ENCODE measurements at places on chromosomes 11 and 22.

- DNase-seq, result no peak
Measured at GRCh38 chr11:28877340-28877739, 769.2 kb downstream of the METTL15 start.

DNA sequence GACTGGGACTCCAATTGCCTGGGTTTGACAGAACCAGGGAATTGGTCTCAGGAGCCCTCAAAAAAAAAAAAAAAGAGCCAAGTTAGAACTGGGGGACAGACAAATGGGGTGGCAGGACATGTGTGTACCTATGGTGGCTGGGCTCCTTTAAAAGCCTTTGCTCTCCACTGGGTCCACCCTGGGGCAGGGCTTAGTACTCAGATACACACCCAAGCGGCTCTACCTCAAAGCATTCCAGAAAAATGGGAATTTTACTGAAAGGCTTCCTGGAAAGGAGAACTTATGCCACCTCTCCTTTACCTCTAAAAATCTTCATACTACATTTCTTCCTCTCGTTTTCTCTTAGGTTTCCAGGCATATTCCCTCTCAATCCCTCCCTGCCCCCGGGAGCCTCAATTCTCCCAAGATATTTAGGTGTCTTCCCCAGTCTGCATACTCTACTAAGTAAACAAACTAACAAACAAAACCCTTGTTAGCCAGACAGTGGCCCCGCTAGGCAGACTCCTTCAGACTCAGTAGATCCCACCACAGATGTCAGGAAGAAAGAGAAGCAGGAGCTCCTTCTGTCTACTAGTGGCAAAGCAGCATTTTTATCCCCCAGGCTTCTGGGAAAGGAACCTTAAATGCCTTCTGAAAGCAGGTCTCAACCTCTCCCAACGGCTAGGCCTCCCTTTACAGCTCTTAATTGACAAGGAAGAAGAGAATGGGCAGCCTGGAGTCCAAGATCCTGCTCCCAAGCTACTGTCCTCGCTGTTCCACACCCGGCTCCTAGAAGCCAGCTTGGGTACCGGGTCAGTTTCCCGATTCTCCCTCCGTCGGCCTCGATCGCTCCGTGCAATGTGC lies 653 bp downstream of the PCSK7 start:
- no peak for DNase-seq

- no peak for DNase-seq
Measured at GRCh38 chr11:47398551-47398950, 9.8 kb upstream of the SLC39A13 start.

DNA sequence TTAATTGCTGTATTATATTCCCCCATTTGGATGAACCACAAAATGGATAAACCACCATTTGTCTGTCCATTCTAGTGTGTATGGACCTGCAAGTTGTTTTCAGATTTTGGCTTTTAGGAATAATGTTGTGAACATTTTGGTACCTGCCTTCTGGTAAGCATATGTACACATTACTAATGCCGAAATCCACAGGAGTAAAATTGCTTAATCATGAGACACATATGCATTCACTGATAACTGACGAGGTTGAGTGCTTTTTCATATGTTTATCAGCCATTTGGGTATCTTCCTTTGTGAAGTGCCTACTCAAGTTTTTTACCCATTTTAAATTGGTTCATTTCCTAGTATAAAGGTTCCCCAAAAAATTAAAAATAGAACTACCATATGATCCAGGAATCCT lies 34.2 kb downstream of the OSBP2 start:
- DNase-seq, result no peak

GRCh38 chr22:26019596-26019995 lies 149.7 kb upstream of the SEZ6L start:
- DNase-seq, result no peak

DNA sequence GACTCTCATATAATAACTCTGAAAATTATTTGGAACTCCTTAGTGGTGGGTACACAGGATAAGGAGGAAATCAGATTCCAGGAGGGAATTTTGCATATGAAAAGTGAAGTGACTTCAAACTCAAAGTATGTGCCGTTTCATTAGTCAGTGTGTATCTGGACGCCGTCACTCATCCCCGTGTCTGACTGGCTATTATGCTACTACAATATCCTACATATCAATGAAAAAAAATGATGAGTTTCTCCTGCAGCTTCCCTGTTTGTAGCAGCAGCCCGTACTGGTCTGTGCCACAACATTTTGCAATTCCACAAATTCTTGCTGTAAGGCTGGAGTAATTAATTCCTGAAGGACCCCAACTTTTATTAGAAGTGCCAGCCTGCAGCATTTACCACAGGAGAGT lies 16.5 kb downstream of the WT1 start:
- DNase-seq, result no peak

GRCh38 chr22:41469218-41469851 lies 418 bp downstream of the ACO2 start:
- no peak for DNase-seq

- no peak for DNase-seq
Measured at GRCh38 chr11:71433648-71434450, 14.3 kb downstream of the DHCR7 start.

GRCh38 chr22:49959782-49960158 lies 802 bp upstream of the PIM3 start:
- no peak for DNase-seq

GRCh38 chr11:1336836-1337646 lies 27.6 kb upstream of the TOLLIP start:
- DNase-seq, result no peak

DNA sequence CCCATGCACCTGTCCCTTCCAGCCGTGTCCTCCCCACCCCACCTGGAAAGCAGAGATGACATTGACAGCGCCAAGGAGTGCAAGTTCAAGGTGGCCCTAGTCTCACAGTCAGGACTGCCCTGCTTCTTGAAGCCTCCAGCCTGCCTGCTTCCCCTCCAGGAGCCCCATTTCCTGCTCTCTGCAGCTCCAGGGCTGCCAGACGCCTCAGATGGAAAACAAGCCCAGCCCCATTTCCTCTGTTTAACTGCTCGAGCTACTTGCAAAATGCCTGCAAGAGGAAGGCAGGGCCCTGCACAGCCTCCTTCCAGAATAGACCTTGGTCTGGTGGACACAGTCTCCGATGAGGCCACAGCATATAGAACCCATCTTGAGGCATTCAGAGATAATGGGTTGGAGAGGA lies 5.0 kb upstream of the DGKZ start:
- DNase-seq, result no peak

DNA sequence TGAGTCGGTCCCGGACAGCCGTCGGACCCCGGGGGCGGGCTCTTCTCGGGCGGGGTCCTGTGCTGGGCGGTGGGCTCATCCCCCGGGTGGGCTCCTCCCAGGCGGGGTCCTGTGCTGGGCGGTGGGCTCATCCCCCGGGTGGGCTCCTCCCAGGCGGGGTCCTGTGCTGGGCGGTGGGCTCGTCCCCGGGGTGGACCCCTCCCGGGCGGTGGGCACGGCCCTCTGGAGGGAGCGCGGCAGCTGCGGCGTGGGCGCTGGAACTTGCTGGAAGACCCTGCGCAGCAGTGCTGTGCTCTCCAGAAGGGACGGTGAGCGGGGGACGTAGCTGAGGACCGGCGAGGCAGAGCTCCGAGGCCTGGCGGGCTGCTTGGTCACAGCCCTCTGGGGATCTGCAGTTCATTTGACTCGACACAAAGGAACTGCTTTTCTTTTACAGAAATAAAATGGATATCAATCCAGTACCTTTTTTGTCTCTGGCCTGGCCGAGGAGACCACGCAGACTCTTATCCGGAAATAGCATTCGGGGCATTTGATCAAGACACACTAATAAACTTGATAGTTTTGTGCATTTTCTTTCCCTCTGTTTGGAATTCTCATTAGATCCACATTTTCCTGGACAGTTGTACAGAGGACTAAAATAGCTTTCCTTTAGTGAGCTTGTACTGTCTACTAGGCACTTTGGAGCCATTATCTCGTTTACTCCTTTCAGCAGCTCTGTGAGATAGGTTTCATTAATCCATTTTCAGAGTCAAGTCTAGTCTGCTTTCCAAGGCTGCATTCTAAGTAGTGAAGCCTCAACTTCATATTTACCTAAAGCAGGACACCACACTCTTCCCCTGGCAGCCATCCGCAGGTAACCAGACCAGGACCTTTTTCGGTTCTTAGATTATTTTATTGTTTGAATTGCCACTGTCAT lies 812 bp downstream of the JAM3 start:
- no peak for DNase-seq

DNA sequence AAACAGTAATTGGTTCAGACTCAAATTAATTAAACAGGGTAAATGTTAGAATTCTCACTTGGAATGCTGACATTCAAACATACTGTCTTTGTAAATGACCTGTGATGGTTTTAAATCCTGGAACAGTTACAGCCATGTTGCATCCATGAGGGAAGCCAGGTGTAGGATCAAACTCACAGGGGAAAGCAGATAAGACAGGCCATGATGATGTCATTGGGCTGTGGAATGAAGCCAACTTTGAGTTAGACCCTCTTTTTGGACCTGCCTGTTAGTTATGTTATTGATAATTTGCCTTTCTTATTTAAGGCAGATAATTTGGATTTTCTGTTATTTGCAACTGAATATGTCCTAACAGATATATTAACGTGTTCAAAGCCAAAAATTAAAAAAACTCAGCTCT lies 39.3 kb upstream of the ABTB2 start:
- no peak for DNase-seq

GRCh38 chr11:63769042-63769713 lies 603 bp upstream of the ZFTA start:
- DNase-seq, result no peak

DNA sequence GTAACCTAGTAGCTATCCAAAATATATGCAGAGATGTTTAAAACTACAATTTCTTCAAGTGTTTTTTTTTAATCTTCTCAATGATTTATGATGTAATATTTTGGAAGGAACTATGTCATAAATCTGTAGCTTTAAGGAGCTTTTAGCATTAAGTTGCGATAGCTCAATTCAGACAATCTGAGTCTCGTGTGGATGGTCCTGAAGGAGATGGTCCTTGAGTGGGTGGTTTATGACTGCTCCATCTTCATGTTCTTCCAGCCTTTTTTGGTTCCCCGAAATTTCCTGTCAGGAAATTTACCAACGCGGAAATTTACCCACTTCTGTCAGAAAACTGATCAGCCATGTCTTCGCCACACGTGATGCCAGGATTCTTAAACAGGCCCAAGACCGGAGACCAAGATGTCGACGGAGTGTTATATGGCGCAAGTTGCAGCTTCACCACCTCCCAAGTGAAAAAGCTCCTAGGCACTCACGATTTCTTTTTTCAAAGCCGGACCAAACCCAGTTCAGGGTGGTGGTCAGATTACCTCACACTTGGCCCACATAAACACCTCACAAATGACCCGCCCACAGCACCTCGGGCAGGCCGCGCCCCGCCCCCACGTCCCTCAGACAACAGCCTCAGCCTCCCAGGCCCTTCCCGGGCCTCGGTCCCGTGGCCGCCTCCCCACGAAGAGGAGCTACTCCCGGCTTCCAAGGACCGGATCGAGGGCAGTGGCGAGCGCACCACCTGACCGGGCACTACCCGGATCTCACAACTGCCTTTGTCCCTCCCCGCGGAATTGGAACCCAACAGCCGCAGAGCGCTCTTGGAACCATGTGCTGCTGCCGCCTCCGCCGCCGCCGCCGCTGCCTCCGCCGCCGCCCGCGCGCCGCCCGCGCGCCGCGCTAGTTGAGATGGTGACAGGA lies at the start of gene MORC2:
MORC2 (minus strand) TSS at position 760 of the 909 bp plus-strand sequence. CDS start 885 bp downstream, outside the sequence.
- DNase-seq, result no peak

DNA sequence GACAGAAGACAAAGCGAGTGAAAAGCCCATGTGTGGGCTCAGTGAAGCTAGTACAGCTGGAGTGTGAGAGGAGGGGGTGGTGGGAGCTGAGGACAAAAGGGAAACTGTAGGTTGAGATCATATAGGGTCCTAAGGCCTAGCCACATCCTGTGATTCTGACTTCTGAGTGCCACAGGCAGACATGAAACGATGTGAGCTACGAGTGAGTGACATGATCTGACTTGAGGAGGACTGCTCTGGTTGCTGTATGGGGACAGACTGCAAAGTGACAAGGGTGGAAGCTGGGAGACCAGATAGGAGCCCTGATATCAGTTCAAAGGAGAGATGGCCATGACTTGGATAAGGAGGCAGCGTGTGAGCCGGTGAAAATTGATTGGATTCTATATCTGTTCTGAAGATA lies 85.4 kb downstream of the MICAL2 start:
- no peak for DNase-seq

GRCh38 chr11:44172966-44173365 lies 77.5 kb downstream of the EXT2 start:
- DNase-seq, result no peak

DNA sequence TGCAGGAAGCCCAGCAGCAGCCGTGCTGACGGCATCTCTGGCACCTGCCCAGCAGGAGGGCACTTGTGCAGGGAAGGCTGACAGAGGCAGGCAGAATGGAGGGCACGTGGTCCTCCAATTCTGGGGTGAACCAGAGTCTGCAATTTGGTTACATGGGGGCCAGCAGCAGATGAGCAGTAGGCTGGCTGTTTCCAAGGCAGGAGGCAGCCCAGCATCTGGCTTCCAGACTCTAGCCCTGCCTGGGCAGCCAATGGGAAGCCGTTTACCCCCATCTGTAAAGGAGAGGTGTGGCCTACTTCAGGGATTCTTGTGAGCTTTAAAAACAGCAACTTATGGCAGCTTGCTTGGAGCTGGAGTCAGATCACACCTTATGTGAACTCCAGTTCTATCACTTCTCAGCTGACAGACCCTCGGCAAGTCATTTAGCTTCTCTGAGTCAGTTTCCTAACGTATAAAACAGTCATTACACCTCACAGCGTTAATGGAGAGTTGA lies 27.9 kb upstream of the RASL10A start:
- DNase-seq, result no peak

- DNase-seq, result no peak
Measured at GRCh38 chr11:85076535-85077330, 550.4 kb downstream of the DLG2 start.

DNA sequence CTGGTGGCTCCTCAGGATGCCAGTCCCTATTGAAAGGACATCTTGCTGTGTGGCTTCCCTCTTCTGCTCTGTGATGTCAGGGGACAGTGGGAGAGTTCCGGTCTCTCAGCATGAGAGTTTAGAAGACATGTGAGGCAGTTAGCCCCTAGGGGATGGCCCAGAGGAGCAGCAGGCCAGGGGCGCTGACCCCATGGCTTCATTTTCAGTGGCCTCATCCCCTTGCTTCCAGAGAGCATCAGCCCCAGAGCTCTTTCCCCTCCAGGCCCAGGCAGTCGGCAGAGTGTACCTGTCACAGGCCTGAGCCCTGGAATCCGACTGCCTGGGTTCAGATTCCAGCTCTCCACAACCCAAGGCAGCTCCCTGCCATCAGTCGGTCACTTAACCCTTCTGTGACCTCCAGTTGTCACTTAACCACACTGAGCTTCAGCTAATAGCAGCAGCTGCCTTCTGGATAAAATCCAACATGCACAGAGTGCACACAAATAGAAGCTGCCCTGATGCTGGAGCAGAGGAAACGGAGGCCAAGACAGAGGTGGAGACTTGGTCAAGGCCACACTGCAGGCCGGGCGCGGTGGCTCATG lies 14.1 kb upstream of the LRRC10B start:
- no peak for DNase-seq

- no peak for DNase-seq
Measured at GRCh38 chr11:86047275-86047991, 21.5 kb downstream of the PICALM start.

GRCh38 chr11:133945087-133945974 lies 11.4 kb downstream of the IGSF9B start:
- DNase-seq, result no peak

GRCh38 chr11:102430158-102430836 lies 22.3 kb downstream of the TMEM123 start:
- DNase-seq, result no peak

- no peak for DNase-seq
Measured at GRCh38 chr11:58075781-58076180, 45.0 kb downstream of the OR6Q1 start.

- DNase-seq, result no peak
Measured at GRCh38 chr22:32562401-32562800, 87.8 kb downstream of the FBXO7 start.
